GM04504 (cell line): ENCODE measurements at places on chromosomes 2 and 18.
A peak's percentile ranks its signal among the peaks of the same experiment; 100 is the strongest.

GRCh38 chr2:175805442-175806124 lies 196.5 kb downstream of the LNPK start:
- DNase-seq, result no peak

DNA sequence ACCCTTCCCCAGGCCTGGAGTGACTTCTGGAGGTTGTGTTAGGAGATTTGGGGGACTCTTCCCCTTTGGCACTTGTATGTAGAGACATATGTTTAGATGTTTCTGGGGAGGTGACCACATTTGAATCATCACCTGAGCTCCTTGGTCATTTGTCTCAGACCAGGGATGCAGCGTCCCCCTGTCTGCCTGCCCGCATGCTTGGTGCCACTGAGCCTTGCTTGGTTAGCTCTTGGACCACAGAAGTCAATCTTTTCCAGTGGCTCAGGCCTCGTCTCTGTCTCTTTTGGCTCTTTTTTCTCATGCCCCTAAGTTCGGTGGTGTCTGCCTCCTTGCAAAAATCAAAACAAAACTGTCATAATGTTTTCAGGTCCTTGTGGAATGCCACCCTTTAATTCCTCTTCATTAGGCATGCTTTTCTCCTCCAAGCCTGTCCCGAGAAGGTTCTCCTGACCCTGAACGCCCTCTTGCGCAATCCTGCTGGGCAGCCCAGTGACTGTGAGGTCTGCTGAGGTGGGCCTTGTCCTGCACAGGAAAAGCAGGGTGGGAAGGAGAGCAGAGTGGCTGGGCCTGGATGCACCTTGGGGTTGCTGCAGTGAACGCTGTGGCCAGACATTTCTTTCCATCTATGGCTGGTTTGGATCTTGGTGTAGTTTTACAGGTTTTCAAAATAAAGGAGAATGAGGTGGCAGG lies 24.9 kb downstream of the GLI2 start:
- DNase-seq, result no peak

- DNase-seq, result no peak
These were observed 10.7 kb downstream of the PSTPIP2 start for GRCh38 chr18:46061387-46061786.

GRCh38 chr2:209208211-209208610 lies 215.6 kb upstream of the MAP2 start:
- DNase-seq, result no peak

- DNase-seq, result no peak
These were observed 216.5 kb downstream of the GPD2 start for GRCh38 chr2:156652691-156653090.

DNA sequence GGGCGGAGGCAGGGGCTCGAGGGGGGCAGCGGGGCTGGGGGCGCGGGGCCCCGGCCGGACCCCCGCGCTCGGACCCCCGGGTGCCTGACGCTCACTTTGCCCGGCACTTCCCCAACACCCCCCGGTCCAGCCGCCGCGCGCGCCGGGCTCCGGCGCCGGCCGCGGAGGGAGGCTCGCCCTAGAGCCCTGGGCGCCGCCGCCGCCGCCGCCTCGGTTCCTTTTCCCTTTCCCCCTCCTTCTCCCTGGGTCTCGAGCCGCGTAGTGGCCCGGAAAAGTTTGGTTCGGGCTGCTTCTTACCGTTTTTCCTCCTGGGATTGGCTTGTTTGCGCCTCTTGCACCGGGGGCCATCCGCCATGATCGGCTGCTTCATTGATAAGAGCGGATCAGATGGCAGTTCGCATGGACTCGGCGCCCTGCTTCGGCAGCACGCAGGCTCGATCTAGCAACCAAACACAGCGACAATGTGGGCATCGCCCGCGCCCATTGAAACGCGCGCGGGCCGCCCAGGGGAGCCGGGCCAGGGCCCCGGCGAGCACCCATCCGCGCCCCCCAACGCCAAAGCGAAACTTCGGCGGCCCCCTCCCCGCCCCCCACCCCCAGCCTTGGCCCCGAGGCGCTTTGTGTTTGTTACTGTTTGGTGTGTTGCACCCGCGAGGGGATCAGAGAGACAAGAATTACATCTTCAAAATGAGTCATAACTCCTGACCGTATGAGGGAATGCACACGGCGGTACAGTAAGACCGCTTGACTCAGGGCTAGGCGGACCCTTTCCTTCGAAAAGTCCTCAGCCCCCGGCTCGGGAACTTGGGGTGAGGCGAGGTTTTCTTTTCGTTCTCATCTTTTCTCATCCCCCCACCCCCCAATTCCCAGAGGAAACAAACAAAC lies 2.7 kb downstream of the ZEB2 start:
- DNase-seq, result peak; percentile 88

- DNase-seq, result no peak
These were observed 40.6 kb downstream of the ACTR3 start for GRCh38 chr2:113930448-113930847.

GRCh38 chr2:58063641-58064040 lies 17.0 kb downstream of the VRK2 start:
- DNase-seq, result peak; percentile 63

DNA sequence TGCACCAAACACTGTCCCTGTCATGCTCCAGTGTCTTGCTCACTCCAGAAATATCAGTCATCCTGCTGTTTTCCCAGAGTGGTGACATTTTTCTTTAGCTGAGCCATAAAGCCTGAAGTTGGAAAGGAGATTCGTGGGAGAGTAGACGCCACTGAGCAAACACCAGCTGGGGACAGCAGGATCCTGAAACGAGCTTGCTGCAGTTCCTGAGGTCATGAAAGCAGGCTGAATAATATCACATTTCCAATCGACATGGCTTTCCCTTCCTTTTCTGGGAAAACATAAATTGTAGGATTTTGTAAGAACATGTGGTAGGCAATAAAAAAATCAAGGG lies 276.4 kb downstream of the CDCA7 start:
- peak; percentile 33 for DNase-seq

DNA sequence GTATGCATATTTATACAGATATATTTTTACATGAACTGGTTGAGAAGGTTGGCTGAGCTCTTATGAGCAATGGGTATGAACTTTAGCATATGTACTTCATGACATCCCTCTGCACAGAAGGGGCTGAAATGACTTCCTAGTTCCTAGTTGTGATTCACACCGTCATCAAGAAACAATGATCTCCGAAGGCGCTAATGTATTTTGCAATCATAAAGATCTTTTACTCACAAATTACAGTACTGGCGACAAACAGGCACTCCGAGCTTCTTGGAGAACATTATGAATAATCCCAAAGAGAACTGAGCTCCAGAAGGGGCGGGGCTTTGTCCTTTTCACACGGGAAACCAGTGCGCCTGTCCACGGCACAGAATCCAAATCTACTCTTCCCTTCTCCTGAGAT lies 18.1 kb downstream of the BCL2 start:
- no peak for DNase-seq

DNA sequence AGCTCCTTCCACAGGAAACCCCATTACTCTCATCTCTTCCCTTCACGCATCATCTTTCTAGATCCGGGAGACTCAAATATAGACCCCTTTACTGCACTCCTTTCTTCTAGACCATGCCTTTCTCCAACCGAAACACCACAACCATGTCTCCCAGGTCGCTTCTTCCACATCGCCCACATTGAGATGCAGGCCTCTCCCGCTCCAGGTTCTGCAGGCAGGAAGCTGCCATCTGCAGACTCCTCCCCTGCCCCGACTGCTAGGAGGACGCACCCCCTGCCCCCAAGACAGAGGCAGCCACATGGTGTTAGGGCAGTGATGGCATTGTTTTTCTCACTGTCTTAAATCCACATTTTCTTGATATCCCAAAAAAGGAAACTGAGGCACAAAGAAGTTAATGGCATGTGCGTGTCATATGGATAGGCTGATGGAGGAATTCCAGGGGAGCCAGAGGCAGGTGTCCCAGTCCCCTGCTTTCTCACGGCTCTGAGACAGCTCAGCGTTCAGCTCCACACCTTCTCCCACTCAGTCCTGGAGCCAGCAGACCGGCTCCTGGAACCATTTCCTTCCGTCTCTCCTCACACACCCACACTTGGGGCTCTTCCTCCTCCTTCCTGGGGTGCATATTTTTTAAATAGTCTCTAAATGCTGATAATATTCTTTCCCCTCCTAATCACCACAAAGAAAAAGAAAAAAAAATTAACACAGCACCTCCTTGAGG lies 438.4 kb downstream of the EIPR1 start:
- no peak for DNase-seq

DNA sequence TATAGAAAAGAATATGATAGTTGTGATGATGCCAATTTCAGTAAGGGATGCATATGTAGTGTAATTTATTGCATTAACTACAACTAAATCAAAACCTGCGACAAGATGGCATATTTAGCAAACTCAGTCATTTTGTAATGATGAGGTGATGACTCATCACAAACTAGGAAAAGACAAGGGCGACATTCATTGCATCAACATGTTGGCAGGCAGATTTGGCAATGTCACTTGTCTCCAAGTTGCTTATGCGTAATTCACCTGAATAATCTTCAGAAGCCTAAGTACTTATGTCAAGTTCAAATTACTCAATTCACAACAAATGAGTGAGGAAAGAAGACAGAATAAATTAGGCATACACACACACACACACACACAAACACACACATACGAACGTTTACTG lies 273.2 kb upstream of the RGPD4 start:
- DNase-seq, result no peak

DNA sequence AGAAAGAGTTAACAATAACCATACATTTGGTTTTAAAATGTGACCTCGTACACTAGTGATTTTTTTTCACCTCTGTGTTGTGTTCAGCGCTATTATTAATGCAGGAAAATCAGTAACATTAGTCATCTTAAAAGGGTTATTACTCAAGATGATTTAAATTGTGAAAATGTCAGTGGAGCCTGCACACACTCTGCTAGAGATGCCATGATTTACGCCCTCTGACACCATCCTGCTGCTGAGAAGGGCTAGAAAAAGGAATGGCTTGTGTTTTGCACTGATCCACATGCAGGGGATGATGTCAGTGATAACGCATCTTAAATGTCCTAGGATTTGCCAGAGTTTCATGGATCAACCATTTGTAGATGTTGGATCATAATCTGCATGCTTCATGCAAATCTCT lies 121.3 kb upstream of the BOD1L2 start:
- peak; percentile 32 for DNase-seq

GRCh38 chr2:41907771-41908207 lies 140.0 kb upstream of the PKDCC start:
- no peak for DNase-seq

GRCh38 chr18:12819322-12819721 lies 64.7 kb downstream of the PTPN2 start:
- DNase-seq, result no peak

DNA sequence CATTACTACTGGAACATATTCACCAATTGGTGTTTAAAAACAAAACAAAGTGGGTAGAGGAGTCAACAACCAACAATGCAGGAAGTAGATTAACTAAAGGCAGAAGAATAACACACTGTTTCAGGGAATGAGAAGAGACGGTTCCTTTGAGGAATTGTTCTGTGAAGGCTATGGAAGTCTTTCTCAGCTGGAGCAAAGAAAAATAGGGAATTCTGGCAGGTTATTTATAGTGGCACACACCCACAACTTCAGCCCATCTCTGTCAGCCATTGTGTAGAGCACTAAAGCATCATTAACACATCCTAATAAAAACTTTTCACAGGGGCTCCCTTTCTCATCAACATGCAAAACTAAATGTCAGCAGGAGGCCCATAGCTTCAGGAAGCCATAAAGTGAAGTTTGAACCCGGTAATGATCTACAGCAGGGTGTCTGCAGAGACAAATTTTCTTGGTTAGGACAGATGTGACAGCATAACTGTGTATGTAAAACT lies 113.6 kb downstream of the CDH2 start:
- DNase-seq, result no peak

DNA sequence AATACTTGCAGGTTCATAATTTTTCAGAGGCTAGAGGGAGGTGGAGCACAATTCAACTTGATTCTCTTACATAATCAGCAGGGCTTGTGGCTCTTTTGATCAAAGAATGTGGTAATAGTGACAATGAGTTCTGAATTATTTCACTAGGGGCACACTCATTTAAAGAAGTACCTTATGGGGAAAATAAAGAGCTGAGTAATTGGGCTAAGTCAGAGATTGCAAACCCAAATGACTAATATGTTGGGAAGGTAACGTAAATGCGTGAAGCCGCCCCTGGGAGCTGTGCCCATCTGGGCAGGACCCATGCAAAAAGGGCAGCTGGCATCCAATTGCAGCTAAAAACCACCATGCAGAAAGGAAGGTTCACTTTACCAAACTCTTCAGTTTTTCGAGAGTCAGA lies 35.3 kb downstream of the NCKAP5 start:
- DNase-seq, result no peak

- DNase-seq, result no peak
These were observed 48.6 kb downstream of the CYB5A start for GRCh38 chr18:74243127-74243526.

- no peak for DNase-seq
These were observed 2.2 kb upstream of the GPR148 start for GRCh38 chr2:130726614-130727180.

GRCh38 chr2:193556766-193557470 lies 1362.2 kb upstream of the TMEFF2 start:
- no peak for DNase-seq

DNA sequence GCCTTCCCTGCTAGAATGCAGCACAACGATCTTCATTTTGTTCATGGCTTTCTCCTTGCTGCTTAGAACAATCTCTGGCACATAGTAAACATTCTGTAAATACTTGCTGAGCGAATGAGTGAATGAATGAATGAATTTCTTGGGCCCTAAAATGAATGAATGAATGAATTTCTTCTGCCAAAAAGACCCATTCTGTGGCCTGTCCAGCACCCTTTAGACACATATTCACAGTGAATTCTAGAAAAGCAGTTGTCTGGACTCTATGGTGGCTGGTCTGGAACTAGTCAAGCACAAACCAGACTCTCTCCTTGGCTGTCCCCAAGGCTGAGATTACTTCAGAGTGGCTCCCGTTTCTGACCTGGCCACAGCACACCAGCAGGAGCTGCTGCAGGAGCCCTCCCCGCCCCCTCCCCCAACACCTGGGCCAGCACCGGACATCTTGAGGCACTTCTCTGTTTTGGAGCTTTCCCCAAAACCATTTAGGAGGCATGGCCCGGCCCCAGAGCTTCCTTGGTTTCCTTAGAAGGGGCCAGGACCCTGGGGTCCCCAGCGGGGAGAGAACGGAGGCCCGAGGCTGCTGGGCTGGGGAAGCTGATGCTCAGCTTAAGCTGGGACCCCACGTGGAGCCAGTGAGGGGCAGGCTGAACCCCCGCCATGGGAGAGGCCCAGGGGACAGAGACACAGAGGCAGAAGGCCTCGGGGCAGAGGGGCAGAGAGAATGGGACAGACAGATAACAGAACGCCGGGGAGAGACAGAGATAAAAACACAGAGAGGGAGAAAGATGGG lies 159.0 kb downstream of the ZFP36L2 start:
- no peak for DNase-seq

DNA sequence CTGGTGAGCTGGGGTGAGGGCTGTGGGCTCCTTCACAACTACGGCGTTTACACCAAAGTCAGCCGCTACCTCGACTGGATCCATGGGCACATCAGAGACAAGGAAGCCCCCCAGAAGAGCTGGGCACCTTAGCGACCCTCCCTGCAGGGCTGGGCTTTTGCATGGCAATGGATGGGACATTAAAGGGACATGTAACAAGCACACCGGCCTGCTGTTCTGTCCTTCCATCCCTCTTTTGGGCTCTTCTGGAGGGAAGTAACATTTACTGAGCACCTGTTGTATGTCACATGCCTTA lies 10.5 kb downstream of the PROC start:
- DNase-seq, result no peak
